ENCODE measurements at places on chromosomes 6 and 20. TPM values are rescaled to one million over a fixed set of nuclear protein-coding genes. Genes with fewer than 3 reads are reported as not detected.

DNA sequence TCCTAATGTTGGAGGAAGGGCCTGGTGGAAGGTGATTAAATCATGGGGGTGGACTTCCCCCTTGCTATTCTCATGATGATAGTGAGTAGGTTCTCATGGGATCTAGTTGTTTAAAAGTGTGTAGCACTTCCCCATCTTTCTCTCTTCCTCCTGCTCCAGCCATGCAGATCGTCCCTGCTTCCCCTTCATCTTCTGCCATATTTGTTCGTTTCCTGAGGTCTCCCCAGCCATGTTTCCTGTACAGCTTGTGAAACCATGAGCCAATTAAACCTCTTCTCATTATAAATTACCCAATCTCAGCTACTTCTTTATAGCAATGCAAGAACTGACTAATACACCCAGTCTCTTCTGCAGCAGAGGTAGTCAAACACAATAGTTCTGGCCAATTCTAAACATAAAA, 5.4 kb downstream of the EPM2A start:
- no peak for DNase-seq

DNA sequence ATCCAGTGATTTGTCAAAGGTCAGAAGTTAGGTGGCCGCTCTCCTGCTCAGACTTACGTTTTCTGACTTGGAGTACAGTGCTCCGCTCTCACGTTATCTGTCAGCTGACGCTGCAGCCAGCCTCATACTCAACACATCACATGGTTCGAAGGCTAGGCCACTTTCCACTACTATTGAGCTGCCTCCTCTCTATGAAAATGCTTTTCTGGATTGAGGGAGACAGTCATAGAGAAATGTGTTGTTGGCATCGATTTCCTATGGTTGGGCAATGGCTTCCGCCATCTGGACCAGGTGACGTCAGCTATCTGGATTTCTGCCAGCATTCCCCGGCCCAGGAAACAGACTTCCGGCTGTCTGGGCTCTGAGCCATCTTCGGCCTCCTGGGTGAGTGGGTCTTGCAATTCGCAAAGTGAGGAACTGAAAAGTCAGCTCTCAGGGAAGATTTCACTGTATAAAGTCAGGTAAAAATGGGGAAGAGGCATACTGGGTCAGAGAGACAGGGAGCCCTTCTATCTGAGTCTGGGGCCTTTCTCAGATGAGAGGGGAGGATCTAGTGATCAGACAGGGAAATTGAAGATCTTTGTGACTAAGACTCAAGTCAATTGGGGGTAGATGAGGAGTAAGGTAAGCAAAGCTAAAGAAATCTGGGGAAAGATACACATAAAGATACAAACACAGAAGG, 37.5 kb upstream of the IER3 start:
- peak; percentile 99 for DNase-seq

DNA sequence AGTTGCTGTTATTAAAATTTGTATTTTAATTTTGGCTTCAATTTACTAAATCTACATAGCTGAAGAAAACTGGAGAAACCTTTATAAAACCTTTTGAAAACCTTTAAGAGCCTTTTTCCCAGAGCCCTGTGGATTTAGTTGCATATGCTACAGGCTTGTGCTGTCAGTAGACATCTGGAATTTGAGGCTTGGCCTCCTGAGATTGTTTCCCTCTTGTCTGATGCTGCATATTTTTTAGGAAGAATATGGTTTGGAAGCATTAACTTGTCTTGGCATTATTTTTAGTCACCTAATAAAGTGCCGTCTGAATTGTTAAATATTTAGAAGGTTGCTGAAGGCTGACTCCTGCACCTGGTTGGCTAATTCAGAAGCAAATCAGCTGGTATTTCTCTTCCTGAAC, 369.4 kb downstream of the UTRN start:
- no peak for DNase-seq

GRCh38 chr6:2688401-2689064, 62.2 kb downstream of the MYLK4 start:
- peak; percentile 90 for DNase-seq

DNA sequence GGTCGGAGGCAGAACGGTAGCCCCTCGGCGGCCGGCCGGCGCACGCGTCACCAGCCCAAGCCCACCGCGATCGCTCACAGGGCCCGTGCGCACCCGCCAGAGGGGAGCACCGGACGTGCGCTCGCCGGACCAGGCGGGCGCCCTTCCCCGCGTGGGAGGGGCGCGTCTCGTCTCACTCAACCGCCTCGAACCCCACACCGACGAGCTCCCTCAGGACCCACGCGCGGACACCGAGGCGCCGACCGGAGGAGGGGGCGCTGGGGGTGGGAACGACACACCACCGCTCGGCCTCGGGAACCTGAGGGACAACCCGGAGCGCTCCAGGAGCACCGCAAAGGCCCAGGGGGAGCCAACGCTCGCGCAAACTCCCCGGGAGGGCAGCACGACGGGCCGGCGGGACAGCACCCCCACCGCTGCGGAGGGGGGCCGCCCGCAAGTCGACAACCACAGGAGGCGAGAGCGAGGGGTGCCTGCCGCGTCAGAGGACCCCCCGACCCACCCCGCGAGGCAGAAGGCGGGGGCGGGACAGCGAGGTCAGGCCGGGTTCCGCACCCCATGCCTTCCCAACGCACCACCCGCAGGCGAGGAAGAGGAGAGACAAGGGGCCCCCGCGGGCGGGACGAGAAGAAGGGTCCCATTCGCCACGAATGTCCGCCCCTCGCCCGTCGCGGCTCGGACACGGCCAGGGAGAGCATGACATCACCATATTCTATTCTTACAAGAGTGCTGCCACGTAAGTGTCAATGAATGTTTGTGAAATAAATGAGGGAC, 512.7 kb upstream of the ZNF337 start:
- DNase-seq = no peak

FBXO9 gene
- 28.7 TPM for total RNA-seq

ZBP1 gene
- total RNA-seq = not detected

DNA sequence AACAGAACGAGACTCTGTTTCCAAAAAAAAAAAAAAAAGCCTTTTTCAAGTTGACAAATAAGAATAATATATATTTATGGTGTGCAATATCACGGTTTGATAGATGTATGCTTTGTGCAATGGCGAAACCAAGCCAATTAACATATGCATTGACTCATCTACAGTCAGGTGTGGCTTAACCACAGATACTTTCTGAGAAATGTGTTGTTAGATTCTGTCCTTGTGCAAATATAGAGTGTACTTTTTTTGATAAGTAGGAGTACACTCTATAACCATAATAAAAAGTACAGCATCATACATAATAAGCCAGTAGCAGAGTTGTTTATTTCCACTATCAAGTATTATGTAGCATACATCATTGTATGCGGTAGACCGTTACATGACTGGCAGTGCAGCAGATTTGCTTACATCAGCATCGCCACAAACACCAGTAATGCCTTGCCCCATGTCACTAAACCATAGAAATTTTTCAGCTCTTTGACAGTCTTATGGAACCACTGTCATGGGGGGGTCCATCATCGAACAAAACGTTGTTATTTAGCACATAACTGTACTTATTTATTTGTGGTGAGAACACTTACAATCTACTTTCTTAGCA, 59.2 kb downstream of the TMEM170B start:
- DNase-seq = no peak

DNA sequence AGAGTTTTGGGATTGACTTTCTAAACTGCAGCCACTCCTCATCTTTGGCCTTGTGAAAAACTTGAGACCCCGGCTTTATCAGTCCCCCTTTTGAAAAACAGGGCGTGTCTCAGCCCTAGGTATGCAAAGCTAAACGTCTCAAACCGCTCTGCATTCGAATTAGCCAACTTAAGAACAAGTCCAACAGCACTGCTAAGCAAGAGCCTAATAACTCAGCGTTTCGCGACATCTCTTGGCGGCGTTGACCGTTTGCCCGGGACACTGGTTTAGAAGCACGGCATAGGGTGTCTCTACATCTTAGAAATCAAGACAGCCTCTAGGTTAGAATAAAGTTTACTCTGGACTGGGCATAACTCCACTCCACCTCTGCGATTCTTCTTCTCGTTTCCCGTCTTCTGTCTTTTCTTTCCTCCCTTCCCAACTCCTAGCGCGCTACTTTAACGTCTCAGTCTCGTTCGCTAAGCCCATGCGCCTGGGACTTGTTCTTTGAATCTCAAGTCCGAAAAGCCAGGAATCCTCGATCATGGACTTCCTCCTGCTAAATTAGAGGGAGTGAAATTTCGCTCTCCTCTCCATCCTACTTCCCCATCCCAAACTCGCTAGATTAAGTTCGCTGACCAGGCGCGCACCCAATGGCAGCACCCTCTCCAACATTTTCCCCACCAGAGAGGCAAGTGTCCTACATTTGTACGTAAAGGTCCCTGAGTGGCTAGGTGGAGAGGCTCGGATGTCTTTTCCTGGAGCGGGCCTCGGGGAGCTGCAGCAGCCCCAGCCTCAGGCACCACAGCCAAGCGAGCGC, 10.5 kb upstream of the TFAP2A start:
- DNase-seq = no peak

DNA sequence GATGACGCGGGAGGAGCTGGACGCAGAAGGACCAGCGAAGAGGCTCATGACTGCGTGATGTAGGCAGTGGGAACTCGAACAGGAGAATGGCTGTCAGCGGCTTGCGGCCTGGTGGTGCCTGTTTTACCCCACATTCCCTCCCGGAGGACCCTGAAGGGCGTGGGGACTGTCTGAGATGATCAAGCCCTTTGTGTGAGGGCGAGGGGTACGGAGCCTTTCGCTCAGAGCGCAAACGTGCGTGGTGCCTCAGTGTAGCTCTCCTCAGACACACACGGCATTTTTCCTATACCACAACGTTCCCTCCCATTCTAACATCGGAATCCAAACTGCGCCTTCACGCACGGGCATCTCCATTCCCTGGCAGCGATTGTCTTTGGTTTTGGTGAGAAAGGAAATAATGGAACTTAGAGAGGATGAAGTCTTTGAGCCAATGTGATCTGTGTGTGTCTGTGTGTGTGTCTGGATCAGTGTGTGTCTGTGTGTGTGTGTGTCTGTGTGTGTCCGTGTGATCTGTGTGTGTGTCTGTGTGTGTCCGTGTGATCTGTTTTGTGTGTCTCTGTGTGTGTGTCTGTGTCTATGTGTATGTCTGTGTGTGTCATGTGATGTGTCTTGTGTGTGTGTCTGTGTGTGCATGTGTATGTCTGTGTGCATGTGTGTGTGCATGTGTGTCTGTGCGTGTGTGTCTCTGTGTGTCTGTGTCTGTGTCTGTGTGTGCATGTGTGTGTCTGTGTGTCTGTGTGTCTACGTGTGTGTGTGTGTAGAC, 5.3 kb downstream of the PTK6 start:
- no peak for DNase-seq

- DNase-seq = no peak
Observed at GRCh38 chr6:50112981-50113857, 63.5 kb upstream of the DEFB112 start.

- no peak for DNase-seq
Observed at GRCh38 chr6:142242269-142242668, 59.5 kb upstream of the ADGRG6 start.

PTPRK gene
- total RNA-seq = 69.4 TPM

DNA sequence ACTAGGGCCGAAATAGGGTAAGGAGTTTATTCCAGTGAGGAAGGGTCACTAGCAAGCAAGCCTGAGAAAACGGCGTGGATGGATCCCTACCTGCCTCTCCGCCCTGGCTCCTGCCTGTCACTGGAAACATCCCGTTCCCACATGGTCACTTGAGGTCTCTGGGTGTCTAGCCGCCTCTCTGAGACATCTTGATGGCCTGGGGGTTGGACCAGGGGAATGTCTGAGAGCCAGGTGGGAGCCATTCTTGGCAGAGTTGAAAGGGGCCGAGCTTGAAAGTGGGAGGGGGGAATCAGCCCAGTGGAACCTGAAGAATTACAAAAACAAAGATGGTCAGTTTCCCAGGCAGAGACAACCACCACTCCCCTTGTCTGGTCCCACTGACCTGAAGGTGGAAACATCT, 961 bp downstream of the CCHCR1 start:
- no peak for DNase-seq

GRCh38 chr6:128238225-128238624, 282.2 kb downstream of the PTPRK start:
- DNase-seq = no peak

GRCh38 chr6:160330619-160331018, 17.6 kb upstream of the SLC22A3 start:
- no peak for DNase-seq

- no peak for DNase-seq
Observed at GRCh38 chr20:54589402-54590030, 114.1 kb downstream of the DOK5 start.

DNA sequence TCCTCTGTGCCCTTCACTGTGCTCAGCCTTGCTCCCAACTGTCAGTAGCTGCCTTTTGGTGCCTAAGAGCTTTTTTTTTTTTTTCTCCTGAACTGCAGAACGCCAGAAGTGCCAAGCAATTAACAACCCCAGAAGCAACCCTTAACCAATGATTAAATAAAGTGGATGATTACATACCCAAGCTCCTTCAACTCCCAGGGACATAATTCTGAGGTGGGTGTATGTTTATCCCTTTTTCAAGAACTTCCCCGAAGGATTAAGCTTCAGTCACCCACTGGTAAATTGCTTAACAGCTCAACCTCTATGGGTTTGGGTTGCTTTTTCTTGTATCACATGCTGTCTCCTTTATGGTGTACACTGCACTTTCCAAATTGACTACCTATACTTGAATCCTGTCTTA, 41.1 kb downstream of the KLHL31 start:
- no peak for DNase-seq

DNA sequence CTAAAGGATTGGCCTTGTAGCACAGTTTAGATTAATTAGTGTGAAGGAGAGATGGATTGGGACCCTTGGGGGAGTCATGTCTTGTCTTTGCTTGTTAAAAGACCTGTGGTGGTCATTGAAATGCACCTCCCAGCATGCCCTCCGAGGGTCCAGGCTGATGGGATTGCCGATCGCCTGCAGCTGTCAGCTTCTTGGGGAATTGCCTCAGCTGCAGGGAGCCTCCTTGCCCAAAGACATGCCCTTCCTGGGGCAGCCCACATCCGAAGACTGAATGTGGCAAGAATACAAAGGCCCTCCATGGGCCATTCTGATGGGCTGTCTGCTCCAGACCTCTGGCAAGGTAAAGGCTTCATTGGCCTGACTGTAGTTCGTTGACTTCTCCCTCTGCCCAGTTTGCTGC, 150.7 kb downstream of the FARS2 start:
- DNase-seq = no peak

- no peak for DNase-seq
Observed at GRCh38 chr6:151216804-151217203, 23.0 kb upstream of the AKAP12 start.

DNA sequence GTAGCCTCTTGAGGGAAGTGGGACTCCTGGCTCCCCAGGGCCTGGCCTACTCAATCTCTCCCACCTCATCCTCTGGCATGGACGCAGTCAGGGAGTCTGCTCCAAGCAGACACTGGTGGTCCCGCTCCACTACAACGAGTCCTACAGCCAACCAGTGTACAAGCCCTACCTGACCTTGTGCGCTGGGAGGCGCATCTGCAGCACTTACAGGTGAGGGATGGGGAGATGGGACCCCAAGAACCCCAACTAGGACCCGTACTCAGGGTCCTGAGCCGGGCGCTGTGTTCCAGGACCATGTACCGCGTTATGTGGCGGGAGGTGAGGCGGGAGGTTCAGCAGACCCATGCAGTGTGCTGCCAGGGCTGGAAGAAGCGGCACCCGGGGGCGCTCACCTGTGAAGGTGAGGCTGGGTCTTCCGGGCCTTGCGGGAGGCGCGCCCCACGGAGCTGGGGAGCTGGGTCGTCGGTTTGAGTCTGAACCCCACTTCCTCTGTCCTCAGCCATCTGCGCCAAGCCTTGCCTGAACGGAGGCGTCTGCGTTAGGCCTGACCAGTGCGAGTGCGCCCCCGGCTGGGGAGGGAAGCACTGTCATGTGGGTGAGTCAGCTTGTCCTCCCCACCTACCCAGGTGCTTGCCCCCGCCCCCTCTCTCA, 2.1 kb downstream of the EGFL8 start:
- DNase-seq = no peak
